ENCODE measurements at places on chromosomes 2 and 18.

DNA sequence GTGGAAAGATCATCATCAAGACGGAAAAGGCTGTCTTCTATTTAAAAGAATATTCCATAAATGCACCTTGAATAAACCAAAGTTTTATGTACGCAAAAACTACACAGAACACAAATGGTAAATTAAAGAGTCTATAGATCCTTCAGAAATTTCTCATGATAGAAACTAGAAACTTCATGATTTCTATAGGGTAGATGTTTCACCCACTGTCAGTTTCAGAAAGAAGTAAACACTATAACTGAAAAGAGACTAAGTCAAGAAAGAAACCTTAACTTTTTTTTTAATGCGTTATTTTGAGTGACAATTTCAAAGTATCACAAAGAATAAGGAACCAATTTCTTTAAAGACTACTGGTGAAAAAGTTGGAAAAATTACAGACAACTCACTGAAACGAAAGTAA lies 41.9 kb upstream of the CHAC2 start:
- DNase-seq = no peak

GRCh38 chr18:23648940-23649607 lies 13.6 kb downstream of the ANKRD29 start:
- no peak for DNase-seq

DNA sequence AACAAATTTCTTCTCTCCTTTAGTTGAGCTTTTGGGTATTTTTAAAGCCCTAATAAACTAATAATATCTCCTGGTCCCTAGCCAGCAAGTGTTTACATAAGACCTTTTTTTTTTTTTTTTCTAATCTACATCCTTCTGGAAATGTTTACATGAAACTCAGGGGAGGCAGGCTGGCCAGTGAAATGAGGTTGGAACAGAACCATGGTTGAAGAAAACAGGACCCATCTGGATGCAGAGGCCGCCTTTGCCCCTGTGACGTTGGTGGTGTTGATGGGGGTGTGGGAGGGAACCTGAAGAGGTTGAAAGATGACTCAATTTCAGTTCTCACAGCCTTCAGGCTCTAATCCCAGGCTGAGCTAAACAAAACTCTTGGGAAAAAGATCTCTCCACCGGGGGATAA lies 118.5 kb downstream of the NRP2 start:
- no peak for DNase-seq

DNA sequence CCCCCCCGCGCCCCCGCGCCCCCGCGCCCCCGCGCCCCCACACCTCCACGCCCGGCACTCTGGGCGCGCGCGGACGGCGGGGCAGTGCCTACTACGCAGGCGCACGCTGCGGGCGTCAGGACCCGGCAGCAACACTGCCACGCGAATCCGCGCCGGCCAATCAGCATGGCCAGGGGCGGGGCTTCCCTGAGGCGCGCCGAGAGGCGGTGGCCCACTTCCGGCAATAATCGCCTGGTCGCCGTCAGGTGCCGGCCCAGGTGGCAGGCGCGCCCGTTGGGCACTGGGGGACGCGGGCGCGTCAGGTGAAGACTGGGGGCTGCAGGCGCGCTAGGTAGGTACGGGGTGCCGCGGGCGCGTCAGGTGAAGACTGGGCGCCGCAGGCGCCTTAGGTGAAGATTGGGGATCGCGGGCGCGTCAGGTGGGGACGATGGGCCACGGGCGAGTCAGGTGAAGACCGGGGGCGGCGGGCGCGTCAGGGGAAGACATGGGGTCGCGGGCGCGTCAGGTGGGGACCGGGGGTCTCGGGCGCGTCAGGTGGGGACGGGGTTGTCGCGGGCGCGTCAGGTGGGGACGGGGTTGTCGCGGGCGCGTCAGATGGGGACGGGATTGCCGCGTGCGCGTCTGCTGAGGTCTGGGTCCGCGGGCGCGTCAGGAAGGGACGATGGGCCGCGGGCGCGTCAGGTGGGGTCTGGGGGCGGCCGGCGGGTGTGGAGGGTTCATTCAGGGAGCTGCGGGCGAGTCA lies 219.1 kb downstream of the RTP5 start:
- peak; percentile 88 for DNase-seq

DNA sequence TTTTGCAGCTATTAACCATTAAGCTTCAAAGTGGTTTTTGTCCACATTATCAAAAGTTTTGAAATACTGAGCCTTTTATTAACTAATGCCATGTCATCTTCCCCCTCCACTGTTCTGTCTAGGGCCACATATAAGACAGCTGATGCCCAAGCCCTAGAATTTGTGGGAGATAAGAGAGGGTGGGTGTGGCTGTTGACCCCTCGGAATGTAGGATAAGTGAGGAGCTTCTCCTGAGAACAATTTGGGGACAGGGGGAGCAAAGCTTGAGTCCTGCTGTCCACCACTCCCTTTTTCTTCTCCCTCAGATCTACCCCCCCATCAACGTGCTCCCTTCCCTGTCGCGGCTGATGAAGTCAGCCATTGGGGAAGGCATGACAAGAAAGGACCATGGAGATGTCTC lies 14.3 kb upstream of the ANKRD53 start:
- no peak for DNase-seq

- no peak for DNase-seq
Observed at GRCh38 chr2:73983322-73984202, 1.1 kb upstream of the TET3 start.

GRCh38 chr18:2169656-2170055 lies 401.6 kb downstream of the METTL4 start:
- DNase-seq = no peak

DNA sequence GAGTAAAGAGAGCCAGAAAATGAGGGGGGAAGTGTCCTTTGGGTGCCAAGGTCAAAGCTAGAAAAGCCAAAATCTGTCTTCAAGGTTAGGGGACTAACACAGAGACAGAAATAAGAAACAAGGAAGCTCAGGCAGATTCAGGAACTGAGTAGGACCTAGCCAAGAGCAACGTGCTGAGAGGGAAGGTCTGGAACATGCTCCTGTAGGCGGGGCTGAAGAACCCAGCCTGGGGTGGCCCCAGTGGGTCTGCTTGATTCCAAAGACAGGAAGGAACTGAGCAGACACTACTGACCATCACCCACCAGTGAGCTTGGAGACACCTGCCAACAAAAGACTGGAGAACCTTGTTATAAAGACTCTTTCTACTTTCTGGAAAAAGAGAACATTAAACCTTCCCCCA lies 105.1 kb downstream of the SP3 start:
- DNase-seq = no peak

GRCh38 chr2:84716564-84716963 lies 164.3 kb downstream of the TRABD2A start:
- DNase-seq = no peak

- no peak for DNase-seq
Observed at GRCh38 chr18:75805265-75805664, 377.8 kb upstream of the SMIM21 start.

DNA sequence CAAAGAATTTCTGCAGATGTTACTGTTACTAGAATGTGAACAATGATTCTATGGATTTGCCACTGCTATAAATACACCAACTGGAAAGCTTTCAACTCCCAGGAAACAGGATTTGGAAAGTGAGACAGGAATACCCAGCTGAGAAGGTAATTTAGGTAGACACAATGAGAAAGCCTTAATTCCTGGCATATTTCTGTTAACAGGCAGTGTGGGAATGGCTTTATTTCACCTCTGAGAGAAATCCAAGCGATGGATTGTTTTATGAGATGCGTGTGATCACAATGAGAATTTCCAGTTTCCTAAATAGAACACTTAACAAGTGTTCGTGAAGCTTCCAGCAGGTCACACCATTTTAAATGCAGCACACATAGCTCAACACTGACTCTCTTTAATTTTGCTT lies 133.0 kb downstream of the SLC8A1 start:
- DNase-seq = no peak

DNA sequence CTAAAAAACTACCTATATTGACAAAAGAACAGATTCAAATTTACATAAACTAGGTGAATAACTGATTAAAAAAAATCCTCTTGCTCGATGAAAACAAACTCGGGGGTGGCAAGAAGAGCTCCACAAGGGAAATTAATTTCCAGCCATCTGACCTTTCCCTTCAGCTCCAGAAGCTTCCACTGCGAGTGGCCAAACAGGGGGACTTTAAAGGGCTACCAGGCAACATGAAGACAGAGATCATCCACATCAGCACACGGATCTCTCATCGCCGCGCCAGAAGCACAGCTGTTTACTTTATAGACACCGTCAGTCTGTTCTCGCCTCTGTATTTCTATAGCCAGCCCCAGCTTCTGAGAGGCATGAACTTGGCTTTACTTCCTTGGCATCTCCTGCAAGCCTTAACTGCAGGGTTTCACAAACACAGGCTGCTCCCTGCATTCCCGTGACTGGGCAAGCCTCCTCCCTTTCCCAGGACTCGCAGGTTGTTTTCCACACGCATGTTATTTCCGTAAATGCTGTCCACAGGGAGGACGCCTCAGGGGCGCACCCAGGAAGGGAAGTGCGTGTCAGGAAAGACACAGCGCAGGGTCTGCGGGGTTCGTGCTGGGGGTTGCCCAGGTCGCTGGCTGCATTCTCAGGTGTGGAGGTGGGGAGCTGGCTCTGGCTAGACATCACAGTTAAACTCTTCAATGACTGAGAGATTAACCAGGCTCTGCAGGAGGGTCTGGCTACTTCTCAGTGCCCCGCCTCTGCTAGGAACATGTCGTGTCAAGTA lies 85.0 kb downstream of the USP40 start:
- DNase-seq = no peak
